ENCODE measurements at places on chromosomes 12 and 14.

- DNase-seq, result no peak
These were observed 400.2 kb upstream of the OR4E1 start for GRCh38 chr14:22073801-22074200.

DNA sequence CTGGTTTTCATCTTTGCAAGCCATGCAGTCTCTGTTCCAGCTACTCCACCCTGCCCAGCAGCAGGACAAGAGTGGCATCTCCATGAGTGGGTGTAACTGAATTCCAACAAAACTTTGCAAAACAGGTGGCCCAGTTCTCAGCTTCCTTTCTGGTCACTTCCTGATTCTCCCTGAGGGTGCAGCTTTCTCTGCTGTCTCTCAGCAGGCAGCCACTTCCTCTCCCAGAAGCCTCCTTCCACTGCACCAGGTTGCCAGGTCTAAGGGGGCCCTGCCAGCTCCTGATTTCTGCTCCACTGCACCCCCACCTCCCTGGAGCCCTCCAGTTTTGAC lies 341.0 kb upstream of the FKBP4 start:
- DNase-seq, result no peak

GRCh38 chr12:31491841-31492598 lies 98.9 kb downstream of the DENND5B start:
- peak; percentile 63 for DNase-seq

- DNase-seq, result no peak
These were observed 15.8 kb upstream of the ERGIC2 start for GRCh38 chr12:29396774-29397173.

- DNase-seq, result no peak
These were observed 156.3 kb upstream of the PDE3A start for GRCh38 chr12:20211981-20212421.

- no peak for DNase-seq
These were observed 297.9 kb downstream of the BCL11B start for GRCh38 chr14:98974113-98974512.

- DNase-seq, result no peak
These were observed 368.6 kb downstream of the BCL11B start for GRCh38 chr14:98903371-98903770.

- no peak for DNase-seq
These were observed 12.5 kb upstream of the IRF2BPL start for GRCh38 chr14:77040741-77041653.

DNA sequence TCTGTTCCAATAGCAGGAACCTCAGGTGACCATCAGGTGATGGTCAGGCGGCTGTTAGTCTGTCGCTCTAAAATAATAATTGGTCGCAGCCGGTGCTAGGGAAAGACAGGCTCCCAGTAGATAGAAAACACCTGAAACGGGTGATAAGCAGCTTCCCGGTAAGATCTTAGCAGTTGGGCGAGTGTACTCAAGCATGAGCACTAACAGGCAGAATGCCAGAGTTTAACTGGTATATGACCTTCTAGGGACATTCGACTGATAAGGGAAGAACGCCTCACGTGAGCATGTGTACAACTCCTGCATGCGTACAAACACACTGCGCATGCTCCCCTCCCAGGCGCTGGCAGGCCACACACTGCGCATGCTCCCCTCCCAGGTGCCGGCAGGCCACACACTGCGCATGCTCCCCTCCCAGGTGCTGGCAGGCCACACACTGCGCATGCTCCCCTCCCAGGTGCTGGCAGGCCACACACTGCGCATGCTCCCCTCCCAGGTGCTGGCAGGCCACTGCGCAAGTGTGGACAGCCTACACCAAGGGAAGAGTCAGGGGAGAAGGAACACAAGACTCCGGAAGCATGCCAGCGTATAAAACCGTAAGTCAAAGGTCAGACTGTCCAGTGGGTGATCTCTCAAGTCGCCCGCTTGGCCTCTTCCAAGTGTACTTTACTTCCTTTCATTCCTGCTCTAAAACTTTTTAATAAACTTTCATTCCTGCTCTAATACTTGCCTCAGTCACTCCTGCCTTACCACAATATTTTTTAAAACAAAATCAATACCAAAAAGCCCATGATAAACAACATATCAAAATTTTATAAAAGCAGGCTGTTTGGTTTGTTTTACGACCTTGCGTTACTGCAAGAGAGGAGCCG lies 24.5 kb downstream of the GPRC5D start:
- DNase-seq, result no peak

DNA sequence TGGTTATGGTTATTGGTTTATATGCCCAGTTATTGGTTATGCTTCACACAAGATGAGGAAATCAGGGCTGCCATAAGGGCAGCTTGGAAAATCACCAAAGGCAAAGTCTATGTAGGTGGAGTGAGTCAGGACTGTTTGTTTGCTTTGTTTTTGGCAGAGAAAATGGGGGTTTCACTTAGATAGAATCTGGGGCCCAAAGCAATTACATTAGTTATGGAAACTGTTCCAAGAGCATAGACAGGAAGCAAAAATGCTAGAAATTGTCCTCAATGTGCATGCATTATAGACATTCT lies 2.2 kb downstream of the VAMP1 start:
- DNase-seq, result no peak

DNA sequence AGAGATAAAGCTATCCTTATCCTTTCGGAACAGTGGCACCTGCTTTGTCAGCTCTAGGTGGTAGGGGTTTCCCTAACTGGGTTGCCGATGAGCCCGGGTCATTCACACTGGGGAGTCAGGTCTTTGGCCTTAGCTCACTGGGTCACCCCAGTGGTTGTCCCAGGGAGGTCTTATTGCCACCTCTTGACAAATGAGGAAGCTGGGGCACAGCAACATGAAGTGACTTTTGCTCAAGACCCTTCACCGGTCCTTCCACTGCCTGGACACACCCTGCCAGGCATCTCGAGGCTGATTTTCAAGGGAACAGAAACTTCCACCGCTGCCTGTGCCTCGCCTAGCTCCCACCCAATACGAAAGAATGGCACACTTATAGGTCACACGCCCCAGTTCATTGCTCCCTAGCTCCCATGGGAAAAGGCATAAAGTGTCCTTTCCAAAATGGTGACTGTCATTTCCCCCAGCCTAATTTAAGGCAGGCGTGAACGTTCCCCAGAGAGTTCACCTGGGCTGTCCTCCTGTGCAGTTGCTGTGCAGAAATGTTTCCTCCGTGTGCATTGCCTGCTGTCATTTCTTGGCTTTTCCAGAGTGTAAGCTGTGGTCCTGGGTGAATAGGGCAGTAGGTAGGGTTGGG lies 156.1 kb upstream of the CCND2 start:
- no peak for DNase-seq

- no peak for DNase-seq
These were observed 2.1 kb downstream of the DAO start for GRCh38 chr12:108881953-108882352.

DNA sequence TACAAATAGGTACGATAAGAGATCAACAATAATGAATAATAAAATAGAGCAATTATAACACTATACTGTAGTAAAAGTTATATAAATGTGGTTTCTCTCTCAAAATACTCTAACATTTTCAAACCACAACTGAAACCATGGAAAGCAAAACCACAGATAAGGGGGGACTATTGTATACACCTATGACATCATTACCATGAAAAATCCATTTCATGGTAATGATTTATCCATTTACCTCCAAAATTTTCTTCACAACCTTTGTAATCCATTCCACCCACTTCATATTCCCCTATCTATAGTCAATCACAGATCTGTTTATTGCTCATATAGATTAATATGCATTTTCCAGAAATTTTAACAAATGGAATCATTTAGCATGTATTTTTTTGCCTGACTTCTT lies 163.9 kb upstream of the G2E3 start:
- no peak for DNase-seq

DNA sequence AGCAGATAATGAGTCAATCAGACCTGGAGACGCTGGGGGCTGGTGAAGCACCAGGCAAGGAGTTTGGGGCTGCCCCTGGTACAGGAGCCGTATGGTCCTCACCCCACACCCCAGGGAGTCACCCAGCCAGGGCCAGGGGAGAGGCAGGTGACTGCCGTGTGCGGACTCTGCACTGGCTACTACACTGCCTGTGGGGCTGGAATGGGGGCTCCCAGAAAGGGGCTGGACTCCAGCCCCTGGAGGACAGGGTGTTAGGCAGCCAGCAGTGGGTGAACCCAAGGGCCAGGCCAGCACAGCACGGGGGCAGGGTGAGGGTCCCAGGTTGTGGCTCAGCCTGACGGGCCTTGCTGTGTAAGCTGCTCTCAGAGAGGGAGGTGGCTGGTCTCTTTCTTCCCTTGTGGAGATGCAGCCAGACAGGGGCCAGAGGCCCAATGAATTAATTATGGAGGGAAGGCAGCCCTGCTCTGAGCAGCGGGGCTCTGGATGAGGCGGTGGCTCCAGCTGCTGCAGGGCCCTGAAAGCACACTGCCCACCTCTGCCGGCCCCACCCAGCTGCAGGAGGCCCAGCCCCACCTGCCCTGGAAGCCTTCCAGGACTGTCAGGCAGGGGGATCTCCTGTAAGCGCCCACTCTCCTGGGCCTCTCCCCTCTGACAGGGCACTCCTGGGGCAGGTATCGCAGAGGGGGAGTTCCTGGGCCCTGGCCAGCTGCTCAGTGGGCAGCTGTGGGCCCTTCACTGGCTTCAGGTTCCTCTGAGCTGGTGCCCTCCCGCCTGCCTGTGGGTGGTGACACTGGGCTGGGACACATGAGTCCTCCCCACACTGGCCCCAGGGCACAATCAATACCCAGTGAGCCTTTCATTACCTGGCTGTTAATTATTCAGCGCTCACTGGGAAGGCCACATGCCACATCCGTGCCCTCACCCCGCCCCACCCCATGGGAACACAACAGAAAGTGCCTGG lies 142.5 kb upstream of the C14orf180 start:
- peak; percentile 11 for DNase-seq

DNA sequence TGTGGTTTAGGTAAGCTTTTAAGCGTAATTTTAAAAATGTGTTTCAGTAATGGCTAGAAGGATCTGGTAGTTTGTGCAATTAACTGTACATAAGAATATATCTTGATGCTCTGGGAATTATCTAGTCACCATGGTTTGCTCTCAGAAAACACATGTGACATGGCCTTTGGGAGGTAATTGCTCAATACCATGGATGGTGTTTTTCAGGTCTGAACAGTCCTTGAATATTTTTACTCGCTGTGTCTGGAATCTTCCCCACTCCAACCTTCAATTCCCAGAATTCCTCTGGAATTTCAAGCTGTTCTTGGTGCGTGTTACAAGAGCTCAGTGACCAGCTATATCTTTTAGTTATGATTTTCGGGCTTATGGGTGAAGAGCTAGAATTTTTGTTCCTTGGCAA lies 85.3 kb downstream of the DAAM1 start:
- no peak for DNase-seq

DNA sequence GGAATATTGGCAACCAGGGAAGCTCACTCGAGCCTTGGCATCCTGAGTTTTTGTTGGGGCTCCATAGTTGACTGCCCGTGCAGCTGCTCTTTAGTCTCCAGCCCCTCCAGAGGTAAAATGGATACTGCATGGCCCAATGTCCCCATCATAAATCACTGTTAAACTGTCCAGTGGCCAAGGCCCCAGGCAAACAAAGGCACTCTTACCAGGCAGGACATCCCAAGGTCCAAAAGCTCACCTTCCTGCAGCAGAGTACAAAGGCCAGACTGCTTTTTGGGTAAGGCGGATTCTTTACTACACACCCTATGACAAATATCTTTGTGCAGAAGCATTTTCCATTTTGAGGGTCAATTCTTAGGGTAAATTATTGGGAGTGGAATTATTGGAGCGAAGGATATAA lies 81.1 kb downstream of the GPATCH2L start:
- DNase-seq, result no peak

GRCh38 chr12:52148464-52149181 lies 43.2 kb downstream of the KRT80 start:
- DNase-seq, result no peak

GRCh38 chr12:117350140-117350539 lies 11.3 kb downstream of the NOS1 start:
- no peak for DNase-seq

DNA sequence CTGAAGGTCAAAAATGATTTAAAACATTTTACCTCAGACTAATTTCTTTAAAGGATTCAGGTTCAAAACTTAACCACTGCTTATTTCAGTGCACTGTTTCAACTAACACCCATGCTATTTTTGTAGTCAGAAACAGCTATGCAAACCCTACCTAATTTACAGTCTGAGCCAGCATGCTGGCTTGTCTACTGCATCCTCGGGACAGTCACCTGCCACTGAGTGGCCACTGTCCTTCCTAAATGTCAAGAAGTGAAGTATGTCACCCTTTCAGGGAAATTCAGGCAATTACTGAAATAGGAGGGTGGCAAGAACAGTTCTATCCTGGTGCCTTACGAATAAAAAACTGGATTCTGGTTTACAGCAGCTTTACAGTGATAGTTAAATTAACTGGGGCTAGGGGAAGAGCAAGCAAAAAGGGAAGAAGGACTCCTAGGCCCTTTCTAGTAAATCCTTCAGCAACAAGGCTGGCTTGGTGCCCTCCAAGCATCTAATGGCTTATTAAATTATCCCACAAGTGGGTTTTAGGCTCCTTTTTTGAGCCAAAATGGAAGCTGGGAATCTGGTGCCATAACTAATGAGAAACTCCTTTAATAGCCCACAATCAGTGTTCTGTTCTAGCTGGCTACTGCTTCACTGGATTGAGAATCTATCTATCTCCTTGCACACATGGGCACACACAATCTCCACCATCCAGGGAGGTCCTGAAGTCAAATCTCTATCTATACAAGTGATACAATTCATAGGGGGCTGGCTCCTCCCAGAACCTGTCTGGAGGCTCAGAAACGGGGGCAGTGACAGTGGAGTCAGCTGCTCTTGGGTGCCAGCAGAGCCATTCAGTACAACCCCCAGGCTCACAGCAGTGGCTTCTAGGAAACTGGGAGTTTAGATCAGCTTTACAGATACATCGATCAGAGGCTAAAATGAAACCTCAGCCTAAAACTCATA lies 43.4 kb downstream of the SH2B3 start:
- DNase-seq, result no peak

DNA sequence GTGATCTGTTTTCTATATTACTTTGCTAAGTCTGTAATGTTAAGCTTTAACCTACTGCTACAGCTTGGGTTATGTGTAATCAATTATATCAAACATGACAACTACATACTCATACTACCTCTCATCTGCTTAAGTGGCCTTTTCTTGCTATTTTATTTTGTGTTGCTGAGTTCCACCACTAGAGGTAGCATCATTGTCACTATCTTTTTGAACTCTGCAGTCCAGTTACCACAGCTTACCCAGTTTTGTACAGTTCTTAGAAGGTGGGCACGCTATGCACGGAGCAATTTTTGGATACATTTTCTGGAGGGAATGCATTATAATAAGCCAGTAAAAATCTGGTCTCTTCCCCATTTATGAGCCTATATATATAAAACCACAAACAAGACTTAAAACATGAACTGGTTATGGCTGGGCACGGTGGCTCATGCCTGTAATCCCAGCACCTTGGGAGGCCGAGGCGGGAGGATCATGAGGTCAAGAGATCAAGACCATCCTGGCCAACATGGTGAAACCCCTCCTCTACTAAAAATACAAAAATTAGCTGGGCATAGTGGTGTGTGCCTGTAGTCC lies 48.5 kb downstream of the SAV1 start:
- no peak for DNase-seq

DNA sequence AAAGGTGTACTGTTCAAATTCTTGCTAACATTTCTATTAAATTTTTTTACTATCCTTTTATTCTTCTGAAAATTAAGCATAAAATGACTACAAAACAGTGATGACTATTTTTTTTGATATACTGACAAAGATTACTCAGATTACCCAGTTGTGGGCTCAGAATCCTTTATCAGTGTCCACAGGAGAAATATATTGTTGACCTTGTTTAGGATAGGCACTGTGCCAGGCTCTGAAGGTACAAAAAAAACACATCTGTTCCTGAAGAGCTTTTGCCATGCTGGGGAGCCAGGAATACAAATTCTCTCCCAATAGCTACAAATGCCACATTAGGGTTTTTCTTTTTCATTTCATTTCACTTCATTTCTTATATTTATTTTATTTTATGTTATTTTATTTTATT lies 26.9 kb upstream of the GCH1 start:
- DNase-seq, result no peak

Data from NT2/D1 (cell line).